GM12878 (cell line): ENCODE measurements at places on chromosomes 16 and 17. TPM values are rescaled to one million over a fixed set of nuclear protein-coding genes. Genes with fewer than 3 reads are reported as not detected.

The GRB7 gene
- not detected in 2 replicates for polyA plus RNA-seq

The PRSS21 gene
- polyA plus RNA-seq = 66.9 and 67.0 TPM in 2 replicates

The KIF2B gene
- polyA plus RNA-seq = not detected in 2 replicates

The ABCA10 gene
- 0.33 and 0.78 TPM in 2 replicates for polyA plus RNA-seq

The KRTAP4-9 gene
- polyA plus RNA-seq = not detected in 2 replicates

The PPP1R27 gene
- polyA plus RNA-seq = 0.36 and 1.6 TPM in 2 replicates

The TM4SF5 gene
- not detected in 2 replicates for polyA plus RNA-seq

The TBC1D26 gene
- polyA plus RNA-seq = not detected in 2 replicates

The TERB1 gene
- polyA plus RNA-seq = not detected in 2 replicates

The SUPT4H1 gene
- 158 and 159 TPM in 2 replicates for polyA plus RNA-seq

The LGALS3BP gene
- 1.9 and 3.5 TPM in 2 replicates for polyA plus RNA-seq

The TAT gene
- 0.07 TPM in 1 of 2 replicates, not detected in the other for polyA plus RNA-seq

The MAF gene
- polyA plus RNA-seq = not detected in 2 replicates

The TMEM208 gene
- 133 and 143 TPM in 2 replicates for polyA plus RNA-seq

The ITPRIPL2 gene
- polyA plus RNA-seq = 1.0 and 1.7 TPM in 2 replicates

The GJD3 gene
- polyA plus RNA-seq = not detected in 2 replicates

The BAIAP2 gene
- polyA plus RNA-seq = 0.26 and 0.53 TPM in 2 replicates

The RPS2 gene
- polyA plus RNA-seq = 3,056 and 3,107 TPM in 2 replicates

The SOST gene
- polyA plus RNA-seq = not detected in 2 replicates

The STH gene
- not detected in 2 replicates for polyA plus RNA-seq

The EPX gene
- not detected in 2 replicates for polyA plus RNA-seq

The HSD17B2 gene
- polyA plus RNA-seq = not detected in 2 replicates

The SEC14L1 gene
- polyA plus RNA-seq = 48.3 and 52.3 TPM in 2 replicates

The EFCAB5 gene
- 1.7 and 2.0 TPM in 2 replicates for polyA plus RNA-seq

The MYADML2 gene
- polyA plus RNA-seq = not detected in 2 replicates

The ABHD15 gene
- polyA plus RNA-seq = 2.5 and 2.6 TPM in 2 replicates

The SYNRG gene
- 31.4 and 36.7 TPM in 2 replicates for polyA plus RNA-seq

The HOXB6 gene
- 0.13 and 0.15 TPM in 2 replicates for polyA plus RNA-seq

The STXBP4 gene
- 9.9 and 11.0 TPM in 2 replicates for polyA plus RNA-seq

The ALDH3A1 gene
- polyA plus RNA-seq = 0.28 TPM in 1 of 2 replicates, not detected in the other

The HBQ1 gene
- polyA plus RNA-seq = not detected in 2 replicates

The CLEC10A gene
- polyA plus RNA-seq = not detected in 2 replicates

The CPD gene
- 12.9 and 14.8 TPM in 2 replicates for polyA plus RNA-seq

The MPP3 gene
- polyA plus RNA-seq = not detected in 2 replicates

The CETP gene
- polyA plus RNA-seq = 2.3 and 2.6 TPM in 2 replicates

The TNP2 gene
- polyA plus RNA-seq = not detected in 2 replicates

The CDRT15L2 gene
- not detected in 2 replicates for polyA plus RNA-seq

The MAPT gene
- polyA plus RNA-seq = 0.05 TPM in 1 of 2 replicates, not detected in the other

The HS3ST2 gene
- polyA plus RNA-seq = not detected in 2 replicates

The CLEC18A gene
- 0.09 TPM in 1 of 2 replicates, not detected in the other for polyA plus RNA-seq

The MYCBPAP gene
- polyA plus RNA-seq = 0.94 and 1.7 TPM in 2 replicates

The DOC2B gene
- not detected in 2 replicates for polyA plus RNA-seq

The TENT4B gene
- polyA plus RNA-seq = 7.2 and 8.4 TPM in 2 replicates

The GPR139 gene
- not detected in 2 replicates for polyA plus RNA-seq

The KCNJ2 gene
- 2.6 and 3.4 TPM in 2 replicates for polyA plus RNA-seq

The KRT9 gene
- not detected in 2 replicates for polyA plus RNA-seq

The CRHR1 gene
- not detected in 2 replicates for polyA plus RNA-seq

The PRSS33 gene
- polyA plus RNA-seq = not detected in 2 replicates

The CCL17 gene
- polyA plus RNA-seq = 28.3 and 28.9 TPM in 2 replicates

The DVL2 gene
- 23.8 and 25.3 TPM in 2 replicates for polyA plus RNA-seq

The FASN gene
- polyA plus RNA-seq = 36.5 and 42.5 TPM in 2 replicates

The KDM6B gene
- 0.91 and 0.92 TPM in 2 replicates for polyA plus RNA-seq

The SLC5A10 gene
- polyA plus RNA-seq = 0.07 and 0.13 TPM in 2 replicates

The MLKL gene
- polyA plus RNA-seq = 8.9 and 10.9 TPM in 2 replicates

The SLFN5 gene
- polyA plus RNA-seq = 1.2 and 1.8 TPM in 2 replicates

The KCNH4 gene
- 0.09 TPM in 1 of 2 replicates, not detected in the other for polyA plus RNA-seq
